HuH-7.5 (cell line): ENCODE measurements at places on chromosomes 13 and 19.

DNA sequence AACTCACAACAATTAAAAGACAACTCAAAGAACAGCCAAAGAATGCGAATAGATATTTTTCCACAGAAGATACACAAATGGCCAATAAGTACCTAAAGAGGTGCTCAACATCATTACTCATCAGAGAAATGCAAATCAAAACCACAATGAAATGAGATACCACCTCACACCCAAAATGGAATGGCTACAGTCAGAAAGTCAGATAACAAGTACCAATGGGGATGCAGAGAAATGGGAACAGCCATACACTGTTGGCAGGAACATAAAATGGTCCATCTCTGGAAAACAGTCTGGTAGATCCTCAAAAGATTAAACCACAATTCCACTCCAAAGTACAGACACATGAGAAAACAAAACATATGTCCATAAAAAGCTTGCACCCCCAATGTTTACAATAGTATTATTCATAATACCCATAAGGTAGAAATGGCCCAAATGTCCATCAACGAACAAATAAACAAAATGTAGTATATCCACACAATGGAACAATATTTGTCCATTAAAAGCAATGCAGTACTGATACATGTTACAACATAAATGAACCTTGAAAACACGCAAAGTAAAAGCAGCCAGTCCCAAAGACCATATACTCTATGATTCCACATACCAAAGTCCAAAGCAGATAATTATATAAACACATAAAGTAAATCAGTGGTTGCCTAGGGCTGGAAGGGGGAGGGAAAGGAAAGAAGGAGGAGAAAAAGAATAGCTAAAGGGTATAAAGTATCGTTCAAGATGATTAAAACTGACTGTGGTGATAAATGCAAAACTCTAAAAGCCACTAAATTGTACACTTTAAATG lies 19.6 kb downstream of the USP12 start:
- DNase-seq = no peak

DNA sequence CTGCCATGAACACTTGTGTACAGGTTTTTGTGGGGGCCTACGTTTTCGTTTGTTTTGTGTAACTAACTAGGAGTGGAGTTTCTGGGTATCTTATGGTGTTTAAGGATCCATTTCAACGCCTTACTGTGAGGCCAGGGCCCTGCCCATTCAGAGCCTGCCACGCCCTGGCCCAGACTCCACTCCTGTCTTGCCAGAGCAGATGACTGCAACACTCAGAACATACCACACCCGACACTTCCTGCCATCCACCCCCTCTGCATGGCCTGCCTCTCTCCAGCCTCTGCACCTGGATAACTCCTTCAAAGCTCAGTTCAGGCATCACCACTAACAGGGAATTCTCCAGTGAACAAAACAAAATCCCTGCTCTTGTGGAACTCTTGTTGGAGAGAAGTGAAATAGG lies 43.2 kb downstream of the RGCC start:
- DNase-seq = no peak

DNA sequence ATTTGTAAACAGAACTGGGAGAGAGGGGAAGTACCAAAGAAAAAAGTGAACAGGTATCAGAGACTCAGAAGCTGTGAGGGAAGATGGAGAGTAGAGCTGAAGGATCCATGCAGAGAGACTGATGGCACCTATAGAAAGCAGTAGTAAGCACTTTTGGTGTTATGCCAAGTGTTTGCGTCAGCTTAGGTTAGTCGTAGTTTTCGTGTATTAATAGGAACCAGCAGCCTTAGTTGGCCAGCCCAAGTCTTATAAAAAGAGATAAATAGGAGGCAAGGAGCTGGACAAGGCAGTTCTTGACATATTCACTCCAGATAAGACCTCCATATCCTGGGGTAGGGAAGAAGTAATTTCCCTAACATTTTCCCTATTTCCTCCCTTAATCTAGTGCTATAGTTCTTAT lies 214.2 kb downstream of the OXGR1 start:
- DNase-seq = no peak

DNA sequence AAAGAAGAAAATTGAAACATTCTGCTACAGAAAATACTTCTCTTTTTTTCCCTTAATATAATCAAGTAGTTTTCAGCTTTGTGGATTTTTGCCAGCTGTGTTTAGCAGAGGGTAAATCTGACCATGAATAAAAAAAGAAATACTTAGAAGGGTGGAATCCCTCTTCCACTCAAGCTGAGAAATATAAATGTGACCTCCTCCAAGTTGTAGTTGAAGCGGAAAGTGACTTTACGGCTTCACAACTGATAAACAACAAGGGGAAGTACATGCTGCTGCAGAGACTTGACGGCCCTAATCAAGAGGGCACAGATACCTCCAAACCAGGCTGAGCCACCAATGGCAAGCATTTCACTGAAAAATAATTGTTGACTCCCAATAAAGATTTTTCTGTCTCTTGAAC lies 785.0 kb downstream of the SLITRK5 start:
- no peak for DNase-seq

- DNase-seq = no peak
Observed at GRCh38 chr13:50843257-50844083, at the start of gene DLEU7. TSS of gene DLEU7 (minus strand) at chr13:50843692. CDS start at chr13:50843646, 46 bp downstream.

DNA sequence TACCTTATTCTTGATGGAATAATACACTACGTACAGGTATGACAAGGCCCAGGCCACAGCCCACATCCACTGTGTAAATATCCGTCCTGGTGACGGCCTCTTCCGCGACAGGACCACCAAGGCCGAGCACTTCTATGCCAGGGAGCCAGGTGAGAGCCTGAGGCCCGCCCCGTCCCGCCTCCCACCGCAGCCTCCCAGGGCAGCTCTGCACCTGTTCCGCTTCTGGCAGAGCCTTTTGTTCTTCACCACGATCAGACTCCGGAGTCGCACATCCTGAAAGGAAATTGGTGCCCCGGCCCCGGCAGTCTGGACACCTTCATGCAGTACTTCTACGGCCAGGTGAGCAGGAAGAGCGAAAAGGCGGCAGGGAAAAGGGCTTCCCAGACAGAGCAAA lies 10.6 kb upstream of the ZNF358 start:
- DNase-seq = no peak
